HFF-Myc (cell line): ENCODE measurements at places on chromosomes 16 and 17.

DNA sequence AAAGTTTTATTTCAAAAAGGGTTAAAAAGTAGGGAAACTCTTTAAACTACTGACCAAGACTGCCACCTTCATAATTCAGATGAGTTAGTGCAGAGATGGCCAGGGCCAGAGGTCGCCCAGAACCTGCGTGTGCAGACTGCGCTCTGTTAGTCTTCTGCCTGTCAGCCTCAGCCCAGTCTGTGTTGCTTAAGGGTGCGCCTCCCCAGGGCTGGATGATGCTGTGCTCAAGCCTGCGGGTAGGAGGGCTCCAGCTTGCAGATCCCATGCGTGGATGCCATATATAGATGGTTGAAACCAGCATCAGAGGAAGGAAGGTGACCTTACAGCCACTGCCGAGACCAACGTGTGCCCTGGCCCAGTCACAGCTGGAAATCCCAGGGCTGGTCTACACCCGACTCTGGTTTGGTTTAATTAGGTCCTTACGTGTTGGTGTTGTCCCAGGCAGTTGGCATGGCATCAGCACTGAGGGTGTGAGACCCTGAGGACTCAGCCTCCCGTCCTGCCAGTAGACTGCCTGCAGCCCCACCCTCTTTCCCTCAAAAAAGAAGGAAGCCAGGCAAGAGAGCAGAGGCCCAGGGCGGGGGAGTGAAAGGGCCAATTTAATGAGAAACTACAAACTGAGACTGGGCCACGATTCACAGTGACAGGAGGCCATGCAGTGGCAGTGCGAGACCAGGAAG is 27.7 kb downstream of the CDIP1 start:
- DNase-seq, result no peak

DNA sequence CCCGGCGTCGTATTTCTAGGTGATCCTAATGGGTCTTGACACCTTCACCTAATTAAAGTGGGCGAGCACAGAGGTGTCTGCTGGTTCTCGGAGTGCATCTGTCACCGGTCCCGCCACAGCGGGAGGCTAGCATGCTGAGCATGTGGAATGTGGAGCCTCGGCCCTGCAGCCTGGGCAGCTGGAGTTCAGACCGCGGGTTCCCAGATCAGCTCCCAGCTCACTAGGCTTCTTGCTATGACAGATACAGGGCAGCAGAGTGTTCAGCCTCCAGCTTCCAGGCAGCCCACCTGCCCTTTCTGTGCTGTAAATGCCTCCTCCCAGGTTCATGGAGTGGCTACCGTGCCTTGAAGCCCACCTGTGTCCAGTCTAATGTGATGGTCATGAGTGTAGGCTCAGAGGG is 166.7 kb downstream of the CPPED1 start:
- DNase-seq, result no peak

DNA sequence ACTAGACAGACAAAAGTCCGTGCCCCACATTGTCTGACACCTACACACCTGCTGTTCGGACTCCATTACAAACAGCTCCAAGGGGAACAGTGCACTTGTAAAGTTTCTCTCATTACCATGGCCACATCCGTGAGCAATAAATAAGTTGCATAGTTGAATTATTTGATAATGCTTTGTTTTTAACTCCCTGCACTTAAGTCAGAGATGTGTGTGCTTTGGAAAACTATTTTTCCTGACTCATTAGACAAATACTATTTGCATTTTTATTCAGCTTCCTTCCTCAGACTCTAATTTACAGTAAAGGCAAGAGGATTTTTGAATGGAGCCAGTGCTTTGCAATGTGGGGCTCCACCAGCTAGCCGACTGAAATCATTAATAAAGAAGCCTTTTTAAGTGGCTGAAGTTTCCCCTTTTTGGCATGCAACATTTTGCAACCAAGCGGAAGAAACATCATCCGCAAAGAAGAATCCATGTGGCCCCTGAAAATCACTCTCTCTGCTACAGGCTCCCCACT is 6.5 kb upstream of the CCL2 start:
- no peak for DNase-seq

DNA sequence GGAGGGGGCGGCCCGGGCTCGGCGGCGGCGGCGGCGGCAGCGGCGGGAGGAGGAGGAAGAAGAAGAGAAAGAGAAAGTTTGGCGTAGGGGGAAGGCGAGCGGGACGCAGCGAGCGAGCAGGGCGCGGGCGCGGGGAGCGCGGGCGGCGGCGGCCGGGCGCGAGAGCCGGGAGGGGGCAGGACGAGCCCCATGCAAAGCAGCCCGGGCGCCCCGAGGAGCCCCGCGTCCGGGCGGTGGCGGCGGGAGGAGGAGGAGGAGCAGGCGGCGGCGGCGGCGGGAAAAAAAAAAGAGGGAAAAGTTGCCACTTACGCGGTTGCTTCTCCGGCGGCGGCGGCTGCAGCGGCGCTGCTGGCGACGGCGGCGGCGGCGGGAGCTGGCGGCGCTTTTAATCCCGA is 10.3 kb upstream of the ZFHX3 start:
- no peak for DNase-seq

DNA sequence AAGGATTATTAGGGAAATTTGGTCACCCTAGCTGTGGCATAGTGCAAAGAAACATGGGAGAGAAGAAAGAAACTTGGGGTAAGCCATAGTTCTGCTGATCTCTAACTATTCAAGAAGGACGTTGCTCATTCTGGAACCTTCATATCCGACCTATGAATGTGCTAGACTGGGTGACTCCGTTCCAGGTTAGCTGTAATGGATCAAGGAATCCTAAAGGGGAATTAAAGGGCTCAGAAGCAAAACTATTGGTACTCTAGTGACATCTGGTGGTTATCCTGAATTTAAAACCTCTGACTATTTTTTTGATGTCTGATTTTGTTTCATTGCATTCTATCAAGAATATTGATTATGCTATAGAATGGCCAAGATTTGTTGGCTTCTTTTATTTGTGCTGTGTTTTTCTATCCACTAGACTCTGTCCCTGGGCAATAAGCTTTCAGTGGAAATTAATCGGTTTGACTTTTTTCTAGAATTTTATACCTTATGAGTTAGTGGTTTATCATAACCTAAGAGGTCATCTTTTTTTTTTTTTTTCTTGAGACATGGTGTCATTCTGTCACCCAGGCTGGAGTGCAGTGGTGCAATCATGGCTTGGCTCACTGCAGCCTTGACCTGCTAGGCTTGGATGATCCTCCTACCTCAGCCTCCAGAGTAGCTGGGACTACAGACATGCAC is 19.5 kb downstream of the PCTP start:
- no peak for DNase-seq

DNA sequence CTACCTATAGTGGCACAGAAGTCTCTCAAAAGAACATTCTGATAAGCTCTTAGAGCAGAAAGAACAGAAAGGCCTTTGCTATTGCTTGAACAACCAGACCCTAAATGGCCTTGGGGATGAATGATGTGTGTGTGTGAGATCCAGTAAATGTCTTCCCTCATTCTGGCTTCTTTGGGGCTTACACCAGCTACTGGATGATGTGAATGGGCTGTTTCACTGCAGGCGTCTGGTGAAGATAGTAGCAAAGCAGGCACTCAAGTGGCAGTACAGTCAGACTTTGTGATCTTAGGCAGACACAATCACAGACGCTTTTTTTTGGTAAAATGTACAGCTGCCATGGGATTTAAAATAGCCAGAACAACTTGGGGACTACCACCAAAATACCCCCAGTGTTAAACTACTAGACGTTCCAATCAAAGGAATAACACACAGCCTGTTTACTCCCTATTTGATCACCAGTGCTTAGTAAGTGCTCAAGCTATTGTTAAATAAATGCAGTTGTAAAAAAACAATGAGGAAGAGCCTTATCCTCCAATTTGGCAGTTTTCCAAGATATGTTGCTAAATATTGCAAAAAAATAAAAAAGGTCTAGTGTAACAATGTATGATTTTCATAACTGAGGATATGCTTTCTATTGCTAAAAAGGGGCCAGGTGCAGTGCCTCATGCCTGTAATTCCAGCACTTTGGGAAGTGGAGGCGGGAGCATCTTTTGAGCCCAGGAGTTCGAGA is 17.9 kb downstream of the NDUFAB1 start:
- DNase-seq, result no peak

GRCh38 chr17:43701318-43701743 is 39.6 kb upstream of the MEOX1 start:
- DNase-seq, result no peak

DNA sequence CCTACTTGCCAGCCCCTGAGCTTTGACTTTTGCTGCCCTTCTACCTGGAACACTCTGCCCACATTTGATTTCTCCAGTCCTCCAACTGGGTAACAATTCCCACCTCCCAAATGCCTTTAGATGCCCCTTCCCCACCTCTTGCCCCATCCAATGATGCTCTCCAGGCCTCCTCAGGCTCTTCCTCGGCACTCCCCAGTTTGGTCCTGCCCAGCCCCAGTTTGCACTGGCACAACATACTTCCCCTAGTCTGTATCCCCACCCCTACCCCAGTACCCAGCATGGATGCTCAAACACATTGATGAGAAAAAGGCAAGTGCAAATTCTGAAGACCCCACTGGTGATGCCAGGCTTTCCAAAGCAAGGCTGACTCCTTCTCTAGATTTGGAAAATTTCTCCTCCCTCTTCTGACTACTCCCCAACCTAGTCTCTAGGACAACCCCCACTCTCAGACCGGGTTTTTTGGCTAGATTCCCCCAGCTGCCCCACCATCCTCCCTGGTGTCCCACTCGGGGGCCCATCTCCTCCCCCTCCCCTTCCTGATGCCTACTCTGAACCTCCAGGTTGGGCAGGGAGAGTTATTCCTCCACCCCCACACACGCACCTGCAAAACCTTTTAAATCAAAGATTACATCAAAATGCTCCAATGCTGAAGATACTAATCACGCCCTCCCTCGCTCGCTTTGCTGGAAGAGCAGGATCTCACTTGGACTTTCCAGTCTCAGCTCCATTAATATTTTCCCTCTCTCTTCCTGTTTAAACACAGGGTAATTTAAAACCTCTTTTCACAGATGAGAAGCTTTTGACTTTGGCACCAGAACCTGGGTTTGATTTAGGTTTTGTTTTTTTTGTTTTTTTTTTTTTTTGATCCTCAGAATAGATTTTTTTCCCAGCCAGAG is 94.9 kb downstream of the TMEM132E start:
- DNase-seq, result no peak

DNA sequence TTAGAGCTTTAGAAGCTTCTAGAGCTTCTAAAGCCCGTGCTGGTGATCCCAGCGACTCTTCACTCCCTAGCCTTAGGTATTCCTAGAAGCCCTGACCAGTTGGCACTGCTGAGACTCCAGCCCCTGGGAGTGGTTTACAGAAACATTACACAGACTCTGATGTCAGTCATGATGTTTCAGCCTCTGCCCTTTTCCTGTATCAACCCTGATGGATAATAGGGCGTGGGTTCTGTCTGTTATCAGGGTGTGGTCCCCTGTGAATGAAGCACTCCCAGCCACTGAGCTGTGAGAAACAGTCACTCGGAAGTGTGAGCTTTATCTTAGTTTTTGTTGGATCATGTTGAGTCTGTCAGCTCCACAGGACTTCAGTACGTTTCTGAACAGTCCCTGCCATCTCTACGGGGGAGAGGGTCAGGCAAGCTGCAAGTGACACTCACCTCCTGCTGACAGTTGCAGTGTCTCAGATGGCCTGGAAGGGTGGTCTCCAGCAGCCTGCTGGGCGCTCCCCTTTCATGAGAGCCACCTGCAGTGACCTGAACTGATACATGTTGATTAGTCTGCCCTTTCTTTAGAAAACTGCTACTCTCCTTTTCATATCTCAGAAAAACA is 12.8 kb downstream of the GOSR2 start:
- no peak for DNase-seq

- no peak for DNase-seq
These were observed 9.7 kb downstream of the CHAD start for GRCh38 chr17:50458701-50459676.

DNA sequence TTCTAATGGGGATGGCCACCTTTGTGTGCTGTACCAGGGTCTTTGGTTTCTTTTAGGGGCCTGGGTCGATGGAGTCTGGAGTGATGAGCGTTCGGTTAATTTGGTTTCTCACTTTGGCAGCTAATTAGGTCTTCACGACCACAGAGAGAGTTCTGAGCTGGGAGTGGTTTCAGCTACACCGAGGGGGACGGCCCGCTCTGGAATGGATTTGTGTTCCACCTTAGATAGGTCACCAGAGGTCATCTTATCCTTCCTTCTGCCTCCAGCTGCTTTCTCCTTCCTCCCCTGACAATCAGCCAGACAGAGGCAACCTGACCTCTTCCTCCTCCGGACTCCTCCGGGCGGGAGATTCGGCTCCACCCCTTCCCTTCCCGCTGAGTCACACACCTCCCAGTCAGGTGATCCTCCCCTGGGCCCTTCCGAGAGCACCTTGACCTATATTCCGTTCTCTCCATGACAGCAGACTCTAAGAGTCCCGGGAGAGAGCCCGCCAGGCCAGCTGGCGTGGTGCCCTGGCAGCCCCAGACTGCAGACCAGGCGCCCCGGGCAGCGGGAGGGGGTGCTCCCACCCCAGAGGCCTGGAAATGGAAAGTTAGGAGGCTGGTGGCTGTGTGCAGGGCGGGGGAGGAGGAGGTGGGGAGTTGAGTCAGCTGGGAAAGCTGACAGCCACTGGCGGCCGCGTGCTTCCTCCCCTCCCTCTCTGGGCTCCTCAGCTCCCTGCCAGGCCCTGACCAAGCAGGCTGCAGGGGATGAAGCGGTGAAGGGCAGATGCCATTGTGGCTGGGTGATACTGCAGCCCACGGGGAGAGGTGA is 44.7 kb downstream of the CHD9 start:
- DNase-seq, result no peak

GRCh38 chr16:1082952-1083675 is 10.6 kb downstream of the SSTR5 start:
- DNase-seq, result no peak

DNA sequence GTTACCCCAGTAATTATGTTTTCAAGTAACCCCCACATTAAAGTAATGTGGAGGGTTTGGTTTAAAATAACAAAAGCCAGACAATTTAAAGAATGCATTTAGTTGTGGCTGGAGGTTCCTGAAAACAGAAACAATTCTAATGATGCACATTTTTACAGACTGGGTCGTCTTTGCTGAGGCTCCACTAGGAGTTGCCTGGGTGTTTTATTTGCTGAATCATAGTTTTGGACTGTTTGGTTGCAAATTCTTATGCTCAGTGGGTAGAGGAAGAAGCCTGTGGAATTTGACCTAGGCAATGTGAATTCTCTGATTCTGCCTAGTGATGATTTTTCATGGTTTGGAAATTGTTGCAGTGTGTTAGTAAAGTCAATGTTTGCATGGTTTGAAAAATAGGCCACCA is 16.3 kb downstream of the SHISA9 start:
- no peak for DNase-seq

- no peak for DNase-seq
These were observed 8.1 kb upstream of the TNFRSF13B start for GRCh38 chr17:16980061-16980460.

DNA sequence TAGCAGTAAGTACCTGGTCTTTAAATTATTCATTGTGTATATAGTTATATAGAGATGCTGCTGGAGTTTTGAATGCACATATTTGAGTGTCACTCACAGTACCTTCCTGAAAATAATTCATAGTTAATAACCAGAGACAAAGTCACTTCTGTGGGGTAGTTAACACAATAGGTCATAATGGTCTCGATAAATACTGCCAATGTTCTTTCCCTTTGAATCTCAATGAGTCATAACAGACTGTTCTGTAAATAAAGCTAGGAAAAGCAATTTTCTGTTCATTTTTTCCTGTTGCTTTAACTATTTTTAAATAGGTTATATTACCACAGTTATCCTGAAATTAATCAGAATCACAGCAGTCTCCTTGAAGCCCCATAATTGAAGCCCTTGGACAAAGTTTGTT is 87.2 kb downstream of the MAP2K4 start:
- DNase-seq, result no peak
